PC-9 (cell line): ENCODE measurements at places on chromosomes 2 and 18. TPM values are rescaled to one million over a fixed set of nuclear protein-coding genes. Genes with fewer than 3 reads are reported as not detected.

GRCh38 chr2:108988796-108989713 lies at the start of gene EDAR:
Gene EDAR, minus strand, starts transcription at chr2:108989220. Its CDS starts 58,206 bp downstream, at chr2:108931014.
- H3K4me3 ChIP-seq: 0 out of 2 replicates have a peak within 1 kb of the TSS, but pooled peaks have one; percentile 6
- H3K27me3 ChIP-seq: peaks cover 13% of the 10 kb centered on the region
- peak; percentile 67 for DNase-seq

DNA sequence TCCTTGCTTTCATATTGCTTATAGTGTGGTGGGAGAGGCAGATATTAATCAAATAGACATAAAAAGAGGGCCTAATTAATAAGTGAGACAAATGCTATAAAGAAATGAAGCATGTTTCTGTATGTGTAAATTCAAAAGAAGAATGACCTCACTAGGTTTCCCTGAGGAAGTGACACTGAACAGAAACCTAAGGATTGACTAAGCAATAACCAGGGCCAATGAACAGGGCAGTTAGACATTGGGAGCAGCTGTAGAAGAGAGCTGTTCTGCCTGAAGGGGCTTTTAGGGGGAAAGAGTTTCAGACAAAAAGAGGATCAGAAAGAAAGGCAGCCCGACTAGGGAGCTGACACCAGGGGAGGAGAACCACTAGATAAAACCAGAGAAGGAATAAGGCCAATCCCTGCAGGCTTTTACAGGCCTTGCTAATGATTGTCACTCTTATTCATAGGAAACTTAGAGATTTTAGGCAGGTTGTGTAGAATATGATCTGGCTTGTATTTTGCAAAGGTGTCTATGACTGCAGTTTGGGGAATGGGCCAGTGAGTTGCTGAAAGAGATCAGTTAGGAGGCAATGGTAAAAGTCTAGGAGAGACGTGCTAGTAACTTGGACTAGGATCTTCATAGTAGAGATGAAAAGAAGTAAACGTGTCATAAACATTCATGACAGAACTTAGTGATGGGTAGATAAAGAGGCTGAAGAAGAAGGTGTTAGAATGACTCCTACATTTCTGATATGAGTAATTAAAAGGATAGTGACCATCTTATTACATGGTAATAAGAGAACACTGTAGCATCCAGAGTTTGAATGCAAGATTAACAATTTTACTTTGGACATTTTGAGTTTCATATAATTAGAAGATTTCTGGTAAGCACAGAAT lies 26.8 kb upstream of the NABP1 start:
- H3K4me3 ChIP-seq: no peak overlapping the region
- no peaks in the 10 kb centered on the region for H3K27me3 ChIP-seq
- DNase-seq: no peak
- peaks cover 22% of the 10 kb centered on the region for H3K4me1 ChIP-seq
- H3K36me3 ChIP-seq: no peaks in the 10 kb centered on the region; the same call in 1 of the 2 replicates

GRCh38 chr2:120132691-120133090 lies 90.5 kb downstream of the TMEM185B start:
- H3K4me1 ChIP-seq: peaks cover 21% of the 10 kb centered on the region
- no peak overlapping the region for H3K4me3 ChIP-seq
- no peaks in the 10 kb centered on the region for H3K27me3 ChIP-seq
- no peaks in the 10 kb centered on the region for H3K36me3 ChIP-seq

DNA sequence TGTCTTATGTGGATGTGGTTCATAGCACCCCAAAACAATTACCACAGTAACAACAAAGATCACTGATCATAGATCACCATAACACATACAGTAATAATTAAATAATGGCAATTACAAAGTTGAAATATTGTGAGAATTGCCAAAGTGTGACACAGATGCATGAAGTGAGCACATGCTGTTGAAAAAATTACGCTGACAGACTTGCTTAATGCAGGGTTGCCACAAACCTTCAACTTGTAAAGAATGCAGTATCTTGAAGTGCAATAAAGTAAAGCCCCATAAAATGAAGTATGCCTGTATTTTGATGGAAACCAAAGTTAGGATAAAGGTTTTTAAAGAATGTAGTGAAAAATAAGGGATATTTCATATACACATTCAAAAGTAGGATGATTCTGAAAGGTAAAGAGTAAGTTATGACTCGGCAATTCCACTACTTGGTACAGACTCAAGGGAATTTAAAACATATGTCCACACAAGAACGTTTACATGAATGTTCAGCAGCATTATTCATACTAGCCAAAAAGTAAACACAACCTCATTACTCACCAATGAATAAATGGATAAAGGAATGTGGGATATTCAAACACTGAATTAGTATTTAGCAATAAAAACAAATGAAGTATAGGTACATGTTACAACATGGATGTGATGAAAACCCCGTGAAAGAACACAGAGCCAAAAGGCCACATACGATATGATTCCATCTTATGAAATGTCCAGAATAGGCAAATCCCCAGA lies 61.6 kb downstream of the SCN9A start:
- no peak overlapping the region for H3K27ac ChIP-seq
- peak; percentile 33 for DNase-seq
- H3K4me3 ChIP-seq: no peak overlapping the region

GRCh38 chr2:228509021-228509420 lies 327.5 kb upstream of the SPHKAP start:
- no peaks in the 10 kb centered on the region for H3K27me3 ChIP-seq
- H3K4me3 ChIP-seq: no peak overlapping the region
- DNase-seq: no peak

- no peaks in the 10 kb centered on the region for H3K4me1 ChIP-seq
- H3K4me3 ChIP-seq: no peak overlapping the region
- no peak overlapping the region for H3K27ac ChIP-seq
- no peak for DNase-seq
- H3K36me3 ChIP-seq: no peaks in the 10 kb centered on the region
Measured at GRCh38 chr2:173734797-173735196, 230.4 kb downstream of the SP3 start.

- peaks cover 28% of the 10 kb centered on the region for H3K4me1 ChIP-seq
- peak overlapping the region; percentile 69 for H3K27ac ChIP-seq
- H3K36me3 ChIP-seq: no peaks in the 10 kb centered on the region
- DNase-seq: peak; percentile 98
- H3K4me3 ChIP-seq: peak overlapping the region; percentile 82; the same call in 1 of the 2 replicates
Measured at GRCh38 chr2:27320958-27321543, 1.8 kb downstream of the MPV17 start.

- no peaks in the 10 kb centered on the region for H3K36me3 ChIP-seq
- H3K27me3 ChIP-seq: peaks cover 42% of the 10 kb centered on the region
- no peak overlapping the region for H3K4me3 ChIP-seq
- 0 out of 2 replicates have a peak, but pooled peaks cover 5% of the 10 kb centered on the region for H3K4me1 ChIP-seq
- DNase-seq: no peak
- H3K27ac ChIP-seq: no peak overlapping the region
Measured at GRCh38 chr2:73297151-73297559, 3.8 kb upstream of the EGR4 start.

- no peaks in the 10 kb centered on the region for H3K36me3 ChIP-seq
- no peak for DNase-seq
- no peak overlapping the region for H3K4me3 ChIP-seq
- no peaks in the 10 kb centered on the region for H3K4me1 ChIP-seq
Measured at GRCh38 chr2:21412944-21413443, 289.2 kb downstream of the TDRD15 start.

GRCh38 chr2:168787098-168787781 lies 15.2 kb upstream of the NOSTRIN start:
- no peak overlapping the region for H3K27ac ChIP-seq
- H3K36me3 ChIP-seq: no peaks in the 10 kb centered on the region
- H3K27me3 ChIP-seq: no peaks in the 10 kb centered on the region
- no peaks in the 10 kb centered on the region for H3K4me1 ChIP-seq

- peaks cover 34% of the 10 kb centered on the region for H3K36me3 ChIP-seq
- H3K4me1 ChIP-seq: no peaks in the 10 kb centered on the region
- H3K27me3 ChIP-seq: no peaks in the 10 kb centered on the region
- DNase-seq: no peak
- no peak overlapping the region for H3K27ac ChIP-seq
Measured at GRCh38 chr2:237540823-237541222, 25.6 kb upstream of the PRLH start.

DNA sequence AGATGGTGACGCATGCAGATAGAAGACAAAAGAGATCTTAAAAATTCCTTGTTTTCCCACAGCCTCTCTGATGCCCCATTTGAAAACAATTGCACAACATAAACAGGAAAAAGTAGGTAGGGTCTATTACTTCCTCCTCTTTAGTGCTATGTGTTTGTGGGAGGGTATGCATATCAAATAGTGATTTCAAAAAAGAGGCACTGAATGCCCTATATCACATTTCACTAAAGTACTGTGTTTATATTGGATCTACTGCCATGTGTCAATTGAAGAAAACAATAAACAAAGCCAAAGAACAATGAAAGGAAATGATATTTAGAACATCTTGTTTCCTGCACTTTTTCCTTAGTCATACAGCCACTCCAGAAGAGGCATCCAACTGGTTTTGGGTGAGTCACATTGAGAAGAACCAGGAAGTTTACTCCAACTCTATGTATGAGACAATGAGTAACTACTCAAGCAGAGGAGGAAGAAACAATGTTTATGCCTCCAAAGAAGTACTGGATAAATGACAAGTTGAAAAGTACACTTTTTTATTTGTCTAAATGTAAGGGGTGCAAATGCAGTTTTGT lies 583.6 kb downstream of the FBXO15 start:
- H3K27ac ChIP-seq: peak overlapping the region; percentile 69
- H3K27me3 ChIP-seq: no peaks in the 10 kb centered on the region
- H3K36me3 ChIP-seq: no peaks in the 10 kb centered on the region; the same call in 1 of the 2 replicates
- H3K4me3 ChIP-seq: no peak overlapping the region

GRCh38 chr2:152537081-152537651 lies 180.1 kb downstream of the PRPF40A start:
- no peaks in the 10 kb centered on the region for H3K36me3 ChIP-seq
- H3K27ac ChIP-seq: no peak overlapping the region
- no peak overlapping the region for H3K4me3 ChIP-seq
- no peak for DNase-seq
- no peaks in the 10 kb centered on the region for H3K27me3 ChIP-seq

GRCh38 chr2:100603414-100603813 lies 40.6 kb downstream of the PDCL3 start:
- no peaks in the 10 kb centered on the region for H3K4me1 ChIP-seq
- no peak for DNase-seq
- no peak overlapping the region for H3K27ac ChIP-seq
- H3K36me3 ChIP-seq: no peaks in the 10 kb centered on the region

GRCh38 chr2:116513991-116514390 lies 1300.5 kb upstream of the DDX18 start:
- no peak overlapping the region for H3K27ac ChIP-seq
- H3K4me3 ChIP-seq: no peak overlapping the region
- no peaks in the 10 kb centered on the region for H3K4me1 ChIP-seq
- H3K27me3 ChIP-seq: no peaks in the 10 kb centered on the region
- H3K36me3 ChIP-seq: no peaks in the 10 kb centered on the region

GRCh38 chr2:2095360-2096093 lies 235.5 kb downstream of the MYT1L start:
- DNase-seq: no peak
- H3K4me1 ChIP-seq: no peaks in the 10 kb centered on the region
- no peak overlapping the region for H3K27ac ChIP-seq
- no peak overlapping the region for H3K4me3 ChIP-seq

DNA sequence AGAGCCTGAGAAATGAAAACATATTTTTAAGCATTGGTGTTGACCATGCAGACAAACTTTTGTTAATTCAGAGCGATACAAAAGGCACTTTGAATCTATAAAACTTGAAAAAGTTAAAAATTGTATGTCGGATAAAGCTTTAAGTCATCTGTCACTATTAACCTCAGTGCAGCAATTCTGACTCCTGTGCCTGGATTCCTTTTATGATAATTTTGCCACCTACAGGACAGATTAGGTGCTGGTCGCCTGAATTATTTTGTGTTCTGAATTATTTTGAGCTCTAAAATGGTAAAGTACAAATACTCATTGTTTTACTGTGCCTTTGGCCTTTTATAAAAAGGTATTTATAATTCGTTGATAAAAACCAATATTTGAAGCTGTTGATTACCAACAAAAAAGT lies 19.4 kb upstream of the RNF138 start:
- H3K27me3 ChIP-seq: no peaks in the 10 kb centered on the region
- H3K4me1 ChIP-seq: no peaks in the 10 kb centered on the region
- no peak overlapping the region for H3K27ac ChIP-seq
- H3K4me3 ChIP-seq: no peak overlapping the region
- no peak for DNase-seq
- no peaks in the 10 kb centered on the region for H3K36me3 ChIP-seq

- peak overlapping the region; percentile 61 for H3K27ac ChIP-seq
- no peak overlapping the region for H3K4me3 ChIP-seq
- H3K36me3 ChIP-seq: no peaks in the 10 kb centered on the region
- peaks cover 18% of the 10 kb centered on the region for H3K4me1 ChIP-seq
Measured at GRCh38 chr2:26696351-26696816, 3.9 kb downstream of the KCNK3 start.

GRCh38 chr2:7037340-7038333 lies 120.4 kb downstream of the RNF144A start:
- H3K27ac ChIP-seq: no peak overlapping the region
- DNase-seq: no peak
- peaks cover 9% of the 10 kb centered on the region; the same call in 1 of the 2 replicates for H3K27me3 ChIP-seq
- no peaks in the 10 kb centered on the region for H3K4me1 ChIP-seq
- H3K4me3 ChIP-seq: no peak overlapping the region
- H3K36me3 ChIP-seq: no peaks in the 10 kb centered on the region

DNA sequence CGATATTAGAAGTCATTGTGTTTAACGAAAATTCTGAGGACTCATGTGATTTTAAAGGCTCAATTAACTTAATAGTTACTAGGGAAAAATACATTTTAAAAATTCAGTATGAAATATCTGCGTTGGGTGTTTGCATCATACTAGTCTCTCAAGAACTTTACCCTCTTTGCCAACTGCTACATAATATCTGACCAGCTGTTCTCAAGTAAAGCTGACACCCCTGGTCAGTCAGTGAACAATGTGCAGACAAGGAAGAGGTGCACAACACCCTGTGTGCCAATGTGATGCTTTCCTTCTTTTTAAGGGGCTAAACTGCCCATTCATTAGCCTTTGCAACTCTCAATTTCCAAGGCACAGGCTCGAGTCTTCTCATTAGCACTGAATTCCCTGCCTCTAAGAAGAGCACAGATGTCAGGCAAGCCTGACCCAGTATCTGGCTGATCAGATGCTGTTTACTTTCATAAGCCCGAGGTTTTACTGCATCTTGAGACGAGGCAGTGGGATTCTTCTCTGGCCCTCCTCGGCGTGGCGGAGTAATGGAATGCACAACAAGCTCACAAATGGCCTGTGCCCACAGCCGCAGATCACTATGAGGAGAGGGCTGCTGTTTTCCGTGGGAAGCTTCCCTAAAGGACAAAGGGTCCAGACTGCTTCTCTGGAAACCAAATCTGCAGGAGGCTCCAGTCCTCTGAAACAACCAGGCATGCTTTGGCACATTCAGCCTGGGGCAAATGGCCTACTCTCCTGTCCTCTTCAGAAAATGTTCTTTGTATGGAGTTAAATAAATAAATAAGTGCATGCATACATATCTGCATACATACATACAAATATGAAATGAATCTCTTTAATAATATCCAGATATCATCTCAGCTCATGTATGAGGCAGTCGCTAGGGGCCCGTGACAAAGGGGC lies 240.3 kb downstream of the ZNF521 start:
- H3K27me3 ChIP-seq: no peaks in the 10 kb centered on the region
- H3K36me3 ChIP-seq: no peaks in the 10 kb centered on the region
- no peaks in the 10 kb centered on the region for H3K4me1 ChIP-seq
- H3K4me3 ChIP-seq: no peak overlapping the region
- DNase-seq: no peak

The OXER1 gene
- not detected in 2 replicates for total RNA-seq

The C2orf68 gene
- 46.0 and 48.6 TPM in 2 replicates for total RNA-seq

The GALM gene
- total RNA-seq: 26.3 and 27.7 TPM in 2 replicates

The PKP4 gene
- 55.5 and 59.1 TPM in 2 replicates for total RNA-seq

The TPRKB gene
- total RNA-seq: 20.4 and 33.8 TPM in 2 replicates

The PARD6G gene
- total RNA-seq: 0.15 and 0.23 TPM in 2 replicates

The CAPN14 gene
- total RNA-seq: 0.35 TPM in 2 replicates

The BBS5 gene
- total RNA-seq: 0.31 and 0.38 TPM in 2 replicates

The EVX2 gene
- total RNA-seq: not detected in 2 replicates
